ENCODE measurements at places on chromosomes 11 and 22. TPM values are rescaled to one million over a fixed set of nuclear protein-coding genes. Genes with fewer than 3 reads are reported as not detected.

Gene CNGA4
- not detected for total RNA-seq

Gene ALDH3B2
- not detected for total RNA-seq

Gene SGSM1
- 14.9 TPM for total RNA-seq

Gene NTM
- 19.1 TPM for total RNA-seq

Gene ME3
- 20.5 TPM for total RNA-seq

Gene MPEG1
- total RNA-seq, result 5.2 TPM

Gene DGCR6
- 2.9 TPM for total RNA-seq

Gene GSTT2B
- 3.7 TPM for total RNA-seq

Gene CRYBB3
- total RNA-seq, result not detected

Gene HSPA8
- 817 TPM for total RNA-seq

Gene TRIM48
- not detected for total RNA-seq

Gene MEI1
- total RNA-seq, result 15.5 TPM

Gene LDHAL6A
- total RNA-seq, result not detected

Gene DERL3
- total RNA-seq, result 4.0 TPM

Gene LINC01488
- not detected for total RNA-seq

Gene HOATZ
- total RNA-seq, result not detected

Gene OR51B4
- not detected for total RNA-seq
